NCI-H524 treated with DMSO at 0.1 percent for 48 hours (cell line): ENCODE measurements at places on chromosomes 7 and 10.

- DNase-seq = no peak
Observed at GRCh38 chr10:69836731-69837030, 35.0 kb downstream of the COL13A1 start.

GRCh38 chr10:67539312-67539711, 156.7 kb downstream of the CTNNA3 start:
- DNase-seq = no peak

DNA sequence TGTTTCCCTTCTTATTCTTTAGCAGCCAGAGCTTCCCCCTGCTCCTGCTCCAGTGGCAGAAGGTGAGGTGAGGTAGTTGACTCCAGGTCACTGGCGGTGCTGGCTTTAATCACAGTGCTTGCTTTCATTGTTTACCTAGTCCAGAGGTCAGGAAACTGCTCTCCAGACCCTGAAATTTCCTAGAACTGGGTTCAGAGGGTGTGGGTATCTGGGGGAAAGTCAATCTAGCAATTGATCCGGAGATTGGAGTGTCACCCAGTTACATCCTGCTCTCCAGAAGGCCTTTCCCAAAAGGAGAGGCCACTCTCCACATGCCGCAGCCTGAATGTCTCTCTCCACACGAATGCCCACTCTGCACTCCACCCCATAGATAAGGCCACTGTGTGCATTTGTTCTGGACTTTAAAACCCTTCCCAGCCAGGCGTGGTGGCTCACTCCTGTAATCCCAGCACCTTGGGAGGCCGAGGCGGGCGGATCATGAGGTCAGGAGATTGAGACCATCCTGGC, 2.1 kb upstream of the MBL2 start:
- DNase-seq = no peak

- DNase-seq = no peak
Observed at GRCh38 chr7:152341039-152341913, 94.5 kb downstream of the KMT2C start.

GRCh38 chr10:27158421-27158820, 3.3 kb downstream of the MASTL start:
- no peak for DNase-seq

GRCh38 chr7:112501801-112502503, 21.2 kb downstream of the LSMEM1 start:
- no peak for DNase-seq

GRCh38 chr7:31796375-31796774, 109.4 kb downstream of the PPP1R17 start:
- DNase-seq = no peak

DNA sequence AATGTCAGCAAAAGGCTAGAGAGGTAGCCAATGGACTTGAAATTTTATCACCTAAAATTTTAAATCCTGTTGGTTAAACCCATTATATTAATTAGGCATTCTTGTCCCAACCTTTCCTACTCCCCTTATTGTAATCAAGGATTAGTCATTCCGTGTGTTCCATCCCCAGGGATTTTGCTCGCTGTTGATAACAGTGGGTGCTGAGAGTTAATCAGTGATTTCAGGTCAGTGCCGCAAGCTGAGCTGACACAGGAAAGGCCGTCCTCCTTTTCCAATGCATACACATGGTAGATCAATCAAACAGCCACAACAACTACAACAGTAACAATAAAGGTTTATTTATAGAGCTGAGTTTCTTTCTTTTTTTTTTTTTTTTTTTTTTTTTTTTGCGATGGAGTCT, 271.4 kb downstream of the ACTR3B start:
- no peak for DNase-seq

DNA sequence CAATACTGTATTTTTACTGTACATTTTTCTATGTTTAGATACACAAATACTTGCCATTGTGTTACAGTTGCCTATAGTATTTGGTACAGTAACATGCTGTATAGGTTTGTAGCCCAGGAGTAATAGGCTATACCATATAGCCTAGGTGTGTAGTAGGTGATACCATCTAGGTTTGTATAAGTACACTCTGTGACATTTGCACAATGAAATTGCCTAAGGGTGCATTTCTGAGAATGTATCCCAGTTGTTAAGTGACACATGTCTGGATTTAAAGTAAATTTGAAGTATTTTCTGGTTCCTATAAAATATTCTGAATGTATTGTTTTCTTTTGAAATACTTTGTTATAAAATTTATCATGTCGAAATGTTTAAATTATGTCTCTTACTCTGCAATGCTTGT, 7.2 kb downstream of the CDK14 start:
- no peak for DNase-seq

- DNase-seq = no peak
Observed at GRCh38 chr10:35643151-35644049, 1.3 kb upstream of the FZD8 start.

GRCh38 chr10:112767156-112767555, 182.9 kb upstream of the TCF7L2 start:
- DNase-seq = no peak

- DNase-seq = no peak
Observed at GRCh38 chr10:3172081-3172445, 519 bp downstream of the PITRM1 start.

- no peak for DNase-seq
Observed at GRCh38 chr10:75450644-75451640, 19.5 kb downstream of the LRMDA start.

DNA sequence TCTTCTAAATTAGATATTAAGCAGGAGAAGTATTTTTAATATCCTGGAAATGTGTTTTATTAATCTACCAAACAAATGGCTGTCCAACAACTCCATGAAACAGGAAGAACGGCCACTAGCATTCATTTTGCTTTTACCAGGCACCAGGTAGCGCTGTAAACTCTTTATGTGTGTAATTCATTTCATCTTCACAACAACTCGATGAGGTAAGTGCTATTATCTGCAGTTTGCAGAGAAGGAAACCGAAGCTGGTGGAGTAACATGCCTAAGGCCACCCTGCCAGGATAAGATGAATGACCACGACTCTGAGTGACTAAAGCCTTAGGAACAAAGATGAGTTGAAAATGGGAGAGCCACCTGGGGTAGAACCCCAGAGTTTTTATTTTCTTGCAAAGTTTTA, 101.2 kb downstream of the KIAA1217 start:
- no peak for DNase-seq

DNA sequence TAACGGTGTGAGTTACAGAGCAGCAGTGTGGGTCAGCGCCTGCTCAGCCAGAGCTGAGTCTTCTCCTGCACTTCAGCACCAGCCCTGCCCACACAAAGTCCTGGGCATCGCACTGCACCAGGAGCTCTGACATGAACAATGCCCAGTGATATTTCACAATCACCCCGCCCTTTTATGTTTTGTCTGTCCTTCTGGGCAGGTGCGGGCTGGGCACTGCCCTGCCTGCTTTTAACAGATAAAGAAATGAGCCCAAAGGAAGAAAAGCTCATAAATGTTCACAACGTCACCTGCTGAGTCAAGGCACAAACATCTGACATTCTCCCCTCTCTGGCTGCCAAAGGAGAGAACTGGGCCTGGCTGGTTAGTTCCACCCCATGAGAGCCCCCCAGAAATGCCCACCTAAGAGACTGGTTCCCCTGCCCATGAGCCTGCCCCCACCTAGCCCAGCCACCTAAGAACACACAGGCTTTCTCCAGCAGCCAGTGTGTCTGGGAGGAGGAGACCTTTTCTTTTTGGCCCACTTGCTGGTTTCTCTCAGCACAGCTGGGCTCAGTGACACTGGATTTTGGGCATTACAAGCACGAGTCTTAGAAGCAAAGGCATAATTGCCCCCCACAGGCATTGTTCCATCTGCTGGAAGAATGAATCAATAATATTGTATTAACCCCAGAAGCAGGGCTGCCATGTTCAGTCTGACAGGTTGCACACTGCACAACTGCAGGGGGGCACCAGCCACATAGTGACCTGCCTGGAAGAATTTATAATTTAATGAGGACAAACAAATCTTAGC, 22.3 kb downstream of the CALML3 start:
- DNase-seq = no peak

DNA sequence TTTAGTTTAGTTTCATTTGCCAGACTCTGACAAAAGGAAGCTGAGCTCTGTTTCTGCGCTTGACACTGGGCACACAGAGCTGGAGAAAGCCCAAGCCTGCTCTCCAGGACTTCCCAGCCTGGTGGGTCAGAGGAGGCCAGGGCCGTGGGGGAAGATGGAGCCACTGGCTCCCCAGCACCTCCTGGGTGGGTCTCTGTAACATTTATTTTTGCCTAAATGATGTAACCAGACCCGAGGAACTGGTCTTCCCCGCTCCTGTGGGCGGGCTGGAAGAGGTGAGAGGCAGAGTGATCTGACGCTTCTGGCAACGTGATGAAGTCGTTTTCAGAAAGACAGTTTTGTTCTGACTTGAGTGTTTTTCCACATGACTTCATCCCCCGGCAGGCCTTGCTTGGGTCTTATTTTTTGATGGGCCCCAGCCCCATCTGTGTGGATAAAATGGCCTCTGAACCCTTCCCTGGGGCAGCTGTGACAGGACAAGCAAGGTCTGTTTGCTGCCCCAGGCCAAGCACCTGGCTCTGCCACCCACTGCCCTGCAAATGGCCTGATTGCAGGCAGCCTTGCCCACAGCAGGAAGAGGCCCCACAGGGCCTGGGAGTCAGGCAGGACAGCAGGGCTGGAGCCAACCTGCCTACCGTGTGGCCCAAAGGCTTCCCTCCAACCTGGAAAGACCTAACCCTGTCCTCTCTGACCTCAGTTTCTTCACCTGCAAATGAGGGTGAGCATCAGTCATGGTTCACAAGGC, 304.9 kb upstream of the ZMIZ1 start:
- DNase-seq = no peak

DNA sequence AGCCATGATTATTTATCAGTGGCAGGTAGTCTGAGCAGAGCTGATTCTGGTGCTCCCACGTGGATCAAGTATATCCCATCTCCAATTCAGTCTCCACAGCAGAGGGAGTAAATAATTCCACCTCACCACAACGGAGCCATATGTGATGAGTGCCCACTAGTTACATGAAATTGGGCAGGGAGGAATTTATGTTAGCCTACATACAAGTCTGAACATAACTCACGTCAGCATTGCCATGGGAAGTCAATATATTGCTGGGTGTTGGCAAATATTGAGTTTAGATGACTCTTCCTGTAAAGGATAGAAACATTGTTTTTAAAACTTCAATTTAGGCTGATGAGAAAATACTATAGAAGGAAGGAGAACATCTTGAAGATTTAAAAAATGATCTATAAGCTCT, 269.0 kb upstream of the BMPER start:
- no peak for DNase-seq

DNA sequence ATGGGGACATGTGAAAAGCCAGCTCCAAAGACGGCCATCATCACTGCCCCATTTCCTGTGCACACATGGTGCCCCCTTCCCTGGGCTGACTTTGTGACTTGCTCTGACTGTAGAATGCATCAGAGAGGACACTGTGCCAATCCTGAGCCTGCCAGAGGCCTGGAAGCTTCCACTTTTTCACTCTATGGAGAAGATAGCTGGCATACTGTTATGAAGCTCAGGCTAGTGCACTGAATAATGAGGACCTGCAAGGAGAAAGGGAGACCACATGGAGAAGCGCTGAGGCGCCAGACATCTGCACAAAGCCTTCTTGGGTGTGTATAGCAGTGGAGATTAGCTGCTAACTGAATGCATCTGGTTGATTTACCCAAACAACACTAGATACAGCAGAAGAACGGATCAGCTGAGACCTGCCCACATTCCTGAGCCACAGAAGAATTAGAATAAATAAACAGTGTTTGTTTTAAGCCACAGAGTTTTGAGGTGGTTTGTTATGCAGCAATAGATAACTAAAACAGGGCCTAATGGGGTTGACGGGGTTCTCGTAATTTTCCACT, 58.9 kb upstream of the C10orf90 start:
- DNase-seq = no peak

- no peak for DNase-seq
Observed at GRCh38 chr10:74300666-74301065, 149.6 kb downstream of the ADK start.

DNA sequence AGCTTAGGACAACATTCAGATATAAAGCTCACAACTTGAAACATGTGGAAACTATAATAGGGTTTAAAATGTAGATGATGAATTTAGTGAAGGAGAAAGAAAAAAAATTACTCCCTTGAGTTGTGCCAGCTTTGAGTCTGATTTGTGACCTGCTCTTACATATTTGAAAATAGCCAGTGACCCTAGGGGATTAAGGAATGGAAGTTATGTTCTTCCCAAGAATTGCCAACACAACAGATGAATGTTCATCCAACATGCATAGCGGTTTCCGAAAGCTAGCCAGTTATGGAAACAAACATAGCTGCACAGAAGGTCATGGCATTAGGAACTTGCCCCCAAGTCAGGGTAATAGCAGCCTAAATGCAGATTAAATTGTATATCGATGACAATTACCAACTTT, 10.8 kb downstream of the TMEM196 start:
- no peak for DNase-seq
